HepG2 (cell line): ENCODE measurements at places on chromosomes 6 and 20. TPM values are rescaled to one million over a fixed set of nuclear protein-coding genes. Genes with fewer than 3 reads are reported as not detected.
A peak's percentile ranks its signal among the peaks of the same experiment; 100 is the strongest.

DNA sequence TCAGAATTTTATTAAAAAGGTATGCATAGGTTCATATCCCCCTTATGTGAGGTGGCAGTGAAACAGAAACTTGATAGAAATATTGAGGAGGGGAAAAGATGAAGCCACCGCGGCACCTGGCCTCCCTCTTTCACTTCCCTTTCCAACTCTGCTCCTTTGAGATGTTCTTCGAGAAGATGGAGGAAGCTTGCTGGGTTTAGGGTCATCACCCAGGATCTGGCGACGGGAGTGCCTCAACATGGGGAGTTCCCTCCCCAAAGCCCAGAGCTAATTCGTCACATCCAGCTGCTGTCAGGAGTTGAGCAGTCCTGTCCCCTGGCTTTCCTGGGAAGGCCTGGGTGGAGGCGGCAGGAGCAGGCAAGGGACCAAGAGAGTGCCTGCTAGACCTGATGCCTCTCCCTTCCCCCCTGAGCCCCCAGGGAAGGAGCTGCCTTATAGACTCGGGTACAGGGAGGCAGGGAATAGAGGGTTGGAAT lies 29.1 kb downstream of the RREB1 start:
- H3K36me3 ChIP-seq, result no peaks in the 10 kb centered on the region
- H3K27me3 ChIP-seq, result no peaks in the 10 kb centered on the region
- peak overlapping the region; percentile 97 for H3K27ac ChIP-seq
- H3K4me3 ChIP-seq, result no peak overlapping the region
- no peak for DNase-seq

- no peak overlapping the region for H3K4me3 ChIP-seq
- no peaks in the 10 kb centered on the region for H3K4me1 ChIP-seq
- DNase-seq, result no peak
- H3K27me3 ChIP-seq, result no peaks in the 10 kb centered on the region
- H3K36me3 ChIP-seq, result no peaks in the 10 kb centered on the region
These were observed 212.6 kb upstream of the MAN1A1 start for GRCh38 chr6:119562168-119562567.

- DNase-seq, result no peak
- H3K36me3 ChIP-seq, result no peaks in the 10 kb centered on the region
- H3K27me3 ChIP-seq, result no peaks in the 10 kb centered on the region
- peak overlapping the region; percentile 77 for H3K27ac ChIP-seq
These were observed 812 bp downstream of the SLC9A8 start for GRCh38 chr20:49813305-49813974.

DNA sequence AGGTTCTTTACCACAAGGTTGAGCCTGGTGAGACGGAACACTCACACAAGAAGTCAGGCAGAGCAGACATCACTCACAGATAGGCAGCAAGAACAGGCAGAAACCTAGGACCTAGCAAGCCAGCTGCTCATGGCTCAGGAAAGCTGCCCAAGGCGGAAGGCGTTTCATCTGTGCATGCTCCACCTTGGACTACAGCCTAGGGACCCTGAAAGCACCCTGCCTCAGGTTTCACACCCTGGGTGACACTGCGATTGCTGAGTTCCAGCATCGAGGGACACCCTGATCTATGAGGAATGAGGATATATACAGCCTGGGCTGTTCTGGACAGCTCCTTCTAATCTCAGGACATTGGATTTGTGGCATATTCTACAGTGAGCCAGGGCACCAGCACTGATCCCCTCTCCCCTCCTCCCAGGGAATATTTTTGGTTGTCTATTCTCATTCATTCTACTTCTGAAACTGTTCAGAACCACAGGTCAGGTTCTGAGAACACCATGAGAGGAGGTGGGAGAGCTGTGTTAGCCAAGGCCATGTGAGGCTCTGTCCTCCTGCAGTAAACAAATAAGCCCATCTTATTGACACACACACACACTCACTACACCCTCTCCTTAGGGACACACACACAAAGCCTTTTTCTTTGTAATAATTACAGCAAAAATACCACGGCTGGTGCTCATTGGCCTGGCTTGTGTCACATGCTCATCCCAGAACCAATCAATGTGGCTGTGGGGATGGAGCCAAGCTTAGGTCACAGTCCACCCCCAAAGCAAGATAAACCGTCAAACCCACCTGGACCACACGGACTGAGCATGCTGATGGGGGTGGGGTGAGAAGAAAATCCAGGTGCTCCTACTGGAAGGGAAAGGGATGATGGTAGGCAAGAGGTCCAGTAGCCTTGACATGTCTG lies 26.3 kb upstream of the PMEPA1 start:
- DNase-seq, result no peak
- H3K27me3 ChIP-seq, result peaks cover 3% of the 10 kb centered on the region
- H3K4me3 ChIP-seq, result no peak overlapping the region
- no peak overlapping the region for H3K27ac ChIP-seq
- no peaks in the 10 kb centered on the region for H3K4me1 ChIP-seq
- H3K36me3 ChIP-seq, result no peaks in the 10 kb centered on the region

GRCh38 chr6:160783741-160784140 lies 81.7 kb downstream of the PLG start:
- H3K36me3 ChIP-seq, result no peaks in the 10 kb centered on the region
- no peaks in the 10 kb centered on the region for H3K4me1 ChIP-seq
- H3K27ac ChIP-seq, result no peak overlapping the region
- DNase-seq, result no peak
- H3K4me3 ChIP-seq, result no peak overlapping the region

DNA sequence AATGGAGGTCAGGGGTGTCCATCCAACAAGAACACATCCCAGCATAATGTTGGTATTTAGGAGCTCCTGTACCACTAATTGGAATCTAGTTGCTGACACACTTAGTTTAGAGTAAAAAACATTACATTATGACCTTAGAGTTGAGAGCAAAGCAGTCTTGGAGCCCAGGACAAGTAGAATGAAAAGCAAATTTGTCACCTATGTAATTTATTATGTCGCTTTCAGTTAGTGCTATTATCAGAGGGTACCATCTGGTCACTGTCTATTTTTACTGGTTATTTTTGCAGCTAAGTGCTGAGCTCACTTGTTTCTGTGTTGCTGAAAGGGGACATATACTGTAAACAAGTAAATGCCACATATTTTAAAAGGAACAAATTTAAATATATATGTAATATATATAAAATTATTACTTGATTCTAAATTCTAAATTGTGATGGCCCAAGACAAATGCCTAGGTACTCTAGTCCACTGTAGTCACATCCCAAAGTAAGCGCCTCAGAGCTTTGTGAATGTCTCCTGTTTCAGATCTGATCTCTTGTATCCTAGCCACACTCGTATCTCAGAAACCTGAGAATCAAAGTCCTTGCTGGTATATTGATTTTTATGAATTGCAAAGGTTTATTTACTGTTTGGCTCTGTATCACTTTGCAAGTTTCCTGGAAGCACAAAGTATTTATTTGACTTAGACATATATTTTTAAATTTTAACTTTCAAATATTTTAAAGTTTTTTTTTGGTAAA lies 148.6 kb upstream of the MAN1A1 start:
- no peak overlapping the region for H3K27ac ChIP-seq
- H3K27me3 ChIP-seq, result no peaks in the 10 kb centered on the region; the same call in 2 of the 3 replicates
- no peak overlapping the region for H3K4me3 ChIP-seq
- H3K36me3 ChIP-seq, result no peaks in the 10 kb centered on the region

- no peak overlapping the region for H3K4me3 ChIP-seq
- no peaks in the 10 kb centered on the region for H3K4me1 ChIP-seq
- H3K27me3 ChIP-seq, result no peaks in the 10 kb centered on the region
These were observed 63.1 kb downstream of the SEC63 start for GRCh38 chr6:107894809-107895396.

DNA sequence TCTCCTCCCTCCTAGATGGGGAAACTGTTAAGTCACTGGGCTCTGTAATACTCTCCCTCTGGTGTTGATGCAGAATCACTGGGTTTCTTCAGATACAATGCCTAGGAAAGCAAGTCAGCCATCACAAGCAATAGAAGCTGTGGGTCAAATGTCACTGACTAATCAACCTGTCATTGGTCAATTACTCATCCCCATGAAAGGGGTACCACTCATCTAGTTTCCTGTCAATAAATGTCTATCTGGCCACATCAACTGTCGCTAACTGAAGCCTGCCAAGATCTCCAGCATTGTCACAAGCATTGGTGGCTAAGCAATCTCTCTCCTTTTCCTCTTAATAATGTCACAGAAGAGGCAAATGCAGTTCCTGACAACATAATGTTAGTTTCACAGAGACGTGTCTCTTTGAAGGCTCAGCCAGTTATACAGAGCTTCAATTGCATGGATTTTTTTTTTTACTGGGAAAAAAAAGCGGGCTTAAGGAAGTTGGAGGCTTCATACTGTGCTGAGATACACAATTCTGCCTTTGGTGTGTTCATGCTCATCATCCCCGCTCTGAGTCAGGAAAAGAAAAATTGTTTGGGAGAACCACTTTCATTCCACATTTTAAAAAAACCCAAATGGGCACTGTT lies 355.9 kb downstream of the BTBD9 start:
- H3K4me1 ChIP-seq, result no peaks in the 10 kb centered on the region
- H3K4me3 ChIP-seq, result no peak overlapping the region
- no peaks in the 10 kb centered on the region for H3K36me3 ChIP-seq
- no peaks in the 10 kb centered on the region for H3K27me3 ChIP-seq

DNA sequence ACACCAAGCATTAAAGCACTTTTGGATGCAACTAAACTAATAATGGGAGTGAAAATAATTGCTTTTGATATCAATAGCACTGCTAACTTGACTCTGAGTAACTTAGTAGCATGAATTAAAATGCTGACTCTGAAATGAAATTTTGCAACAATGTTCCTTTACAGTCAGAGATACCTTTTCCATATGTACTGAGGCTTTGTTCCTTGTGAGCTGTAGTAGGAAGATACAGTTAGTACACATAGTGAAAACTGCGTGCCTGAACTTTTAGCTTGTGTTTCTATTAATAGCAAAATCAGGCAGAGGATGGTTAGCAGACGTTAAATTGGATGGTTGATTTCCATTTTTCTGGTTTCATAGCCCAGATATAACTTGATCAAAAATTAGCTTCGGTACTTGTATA lies 18.6 kb downstream of the ADGRG6 start:
- peaks cover 10% of the 10 kb centered on the region; the same call in 1 of the 2 replicates for H3K36me3 ChIP-seq
- H3K4me3 ChIP-seq, result no peak overlapping the region
- DNase-seq, result no peak
- no peak overlapping the region for H3K27ac ChIP-seq
- H3K4me1 ChIP-seq, result peaks cover 77% of the 10 kb centered on the region

DNA sequence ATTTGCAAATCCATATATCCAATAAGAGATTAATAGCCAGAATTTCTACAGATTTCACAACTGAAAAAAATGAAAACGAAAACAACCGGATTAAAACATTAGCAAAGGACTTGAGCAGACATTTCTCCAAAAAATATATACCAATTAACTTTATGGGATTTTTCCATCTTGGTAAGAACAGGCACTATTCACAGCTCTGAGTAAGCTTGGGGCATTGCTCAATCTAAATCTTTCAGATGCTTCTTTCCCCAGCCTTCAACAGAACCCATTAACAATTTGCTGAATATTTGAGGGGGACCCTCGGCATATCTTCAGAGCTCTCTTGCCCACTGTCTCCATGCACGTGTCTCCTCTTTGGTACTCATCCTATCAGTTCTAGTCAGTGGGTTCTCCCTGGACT lies 111.7 kb upstream of the CD93 start:
- no peaks in the 10 kb centered on the region for H3K36me3 ChIP-seq
- no peak overlapping the region for H3K4me3 ChIP-seq
- H3K4me1 ChIP-seq, result no peaks in the 10 kb centered on the region
- no peak for DNase-seq

- H3K27ac ChIP-seq, result no peak overlapping the region
- no peak overlapping the region for H3K4me3 ChIP-seq
- H3K4me1 ChIP-seq, result peaks cover 9% of the 10 kb centered on the region
- H3K36me3 ChIP-seq, result no peaks in the 10 kb centered on the region
These were observed 12.1 kb upstream of the MLN start for GRCh38 chr6:33815854-33816253.

- H3K27me3 ChIP-seq, result no peaks in the 10 kb centered on the region; the same call in 2 of the 3 replicates
- no peak for DNase-seq
- H3K27ac ChIP-seq, result peak overlapping the region; percentile 81
- no peaks in the 10 kb centered on the region for H3K36me3 ChIP-seq
- peaks cover 48% of the 10 kb centered on the region for H3K4me1 ChIP-seq
- peak overlapping the region; percentile 60; the same call in 1 of the 2 replicates for H3K4me3 ChIP-seq
These were observed 58.4 kb downstream of the TRIM38 start for GRCh38 chr6:26021001-26021349.

DNA sequence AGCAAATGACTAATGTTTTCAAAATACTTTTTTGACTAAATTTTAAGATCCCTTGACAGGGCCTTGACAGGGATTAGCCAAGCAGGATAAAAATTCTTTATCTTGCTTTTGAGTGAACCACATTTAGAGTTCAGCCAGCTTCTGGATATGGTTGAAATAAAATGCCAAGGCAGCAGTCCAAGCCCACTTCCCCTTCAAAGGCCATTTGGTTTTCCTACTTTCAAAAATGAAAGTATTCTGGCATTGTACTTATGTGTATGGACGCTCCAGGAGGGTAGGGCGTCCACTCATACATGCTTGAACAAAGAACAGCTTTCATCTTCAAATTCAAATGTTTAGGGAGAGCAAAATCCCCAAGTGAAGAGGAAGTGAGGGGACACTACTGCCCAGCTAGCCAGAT lies 82.3 kb upstream of the BCLAF1 start:
- no peak overlapping the region for H3K27ac ChIP-seq
- no peak overlapping the region for H3K4me3 ChIP-seq
- no peaks in the 10 kb centered on the region for H3K36me3 ChIP-seq
- no peaks in the 10 kb centered on the region for H3K27me3 ChIP-seq
- no peaks in the 10 kb centered on the region for H3K4me1 ChIP-seq

DNA sequence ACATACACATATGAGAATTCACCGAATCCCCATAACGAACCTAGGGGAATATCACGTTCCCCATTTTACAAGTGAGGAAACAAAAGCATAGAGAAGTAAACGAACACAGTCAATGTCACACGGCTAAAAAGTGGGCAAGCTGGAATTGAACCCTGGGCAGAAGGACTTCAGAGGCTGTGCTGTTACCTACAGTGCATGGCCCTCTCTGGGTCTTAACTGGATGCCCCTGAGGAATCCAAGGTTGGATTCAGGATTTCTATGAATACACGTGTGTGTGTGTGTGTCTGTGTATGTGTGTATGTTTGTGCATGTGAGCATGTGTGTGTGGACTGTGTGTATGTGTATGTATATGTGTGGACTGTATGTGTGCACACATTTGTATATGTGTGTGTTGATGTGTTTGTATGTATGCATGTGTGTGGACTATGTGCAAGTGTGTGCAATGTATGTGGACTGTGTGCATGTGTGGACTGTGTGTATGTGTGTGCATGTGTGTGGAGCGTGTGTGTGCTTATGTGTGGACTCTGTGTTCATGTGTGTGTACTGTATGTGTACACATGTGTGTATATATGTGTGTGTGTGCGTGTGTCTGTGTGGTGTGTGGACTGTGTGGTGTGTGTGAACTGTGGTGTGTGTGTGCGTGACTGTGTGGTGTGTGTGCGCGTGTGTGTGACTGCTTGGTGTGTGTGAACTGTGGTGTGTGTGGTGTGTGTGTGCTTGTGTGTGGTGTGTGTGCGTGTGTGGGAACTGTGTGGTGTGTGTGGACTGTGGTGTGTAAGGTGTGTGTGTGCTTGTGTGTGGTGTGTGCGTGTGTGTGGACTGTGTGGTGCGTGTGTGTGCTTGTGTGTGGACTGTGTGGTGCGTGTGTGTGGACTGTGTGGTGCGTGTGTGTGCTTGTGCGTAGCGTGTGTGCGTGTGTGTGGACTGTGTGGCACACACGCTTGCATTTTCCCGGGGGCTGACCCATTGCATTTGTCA lies 49.0 kb downstream of the HNF4A start:
- no peak for DNase-seq
- H3K4me1 ChIP-seq, result peaks cover 86% of the 10 kb centered on the region
- H3K27ac ChIP-seq, result peak overlapping the region; percentile 68
- peak overlapping the region; percentile 87 for H3K4me3 ChIP-seq
- peaks cover 36% of the 10 kb centered on the region for H3K36me3 ChIP-seq

The FOXQ1 gene
- 39.2 and 39.8 TPM in 2 replicates for total RNA-seq

The CENPB gene
- 42.9 and 54.5 TPM in 2 replicates for total RNA-seq

The DCDC2 gene
- total RNA-seq, result 36.2 and 40.4 TPM in 2 replicates

The HLA-DQA1 gene
- total RNA-seq, result not detected in 2 replicates

The HSPA1A gene
- 83.5 and 85.0 TPM in 2 replicates for total RNA-seq

The BTNL2 gene
- total RNA-seq, result not detected in 2 replicates

The AKAP12 gene
- 10.6 and 14.9 TPM in 2 replicates for total RNA-seq
